ENCODE measurements at places on chromosomes 3 and 15.

DNA sequence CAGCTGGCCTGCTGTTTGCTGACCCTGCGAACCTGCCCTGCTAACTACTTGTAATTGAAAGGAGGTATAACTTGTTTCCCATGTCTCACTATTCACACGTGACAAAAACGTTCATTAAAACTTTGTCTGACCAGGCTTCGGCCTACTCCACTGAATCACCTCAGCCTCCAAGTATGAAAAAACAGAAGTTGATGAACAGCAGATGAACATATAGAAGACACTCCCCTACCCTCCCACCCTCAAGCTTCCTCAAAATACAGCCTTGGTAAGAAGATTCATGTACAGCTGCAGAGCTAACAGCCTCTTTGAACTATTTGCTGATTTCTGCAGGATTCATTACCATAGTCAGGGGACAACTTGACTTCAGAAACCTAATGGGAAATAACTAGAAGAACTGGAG lies 10.7 kb downstream of the RBM15B start:
- no peak for DNase-seq

- DNase-seq = no peak
Observed at GRCh38 chr3:131794766-131795388, 239.9 kb downstream of the CPNE4 start.

- DNase-seq = peak; percentile 60
Observed at GRCh38 chr15:81293728-81294515, 30.0 kb downstream of the STARD5 start.

DNA sequence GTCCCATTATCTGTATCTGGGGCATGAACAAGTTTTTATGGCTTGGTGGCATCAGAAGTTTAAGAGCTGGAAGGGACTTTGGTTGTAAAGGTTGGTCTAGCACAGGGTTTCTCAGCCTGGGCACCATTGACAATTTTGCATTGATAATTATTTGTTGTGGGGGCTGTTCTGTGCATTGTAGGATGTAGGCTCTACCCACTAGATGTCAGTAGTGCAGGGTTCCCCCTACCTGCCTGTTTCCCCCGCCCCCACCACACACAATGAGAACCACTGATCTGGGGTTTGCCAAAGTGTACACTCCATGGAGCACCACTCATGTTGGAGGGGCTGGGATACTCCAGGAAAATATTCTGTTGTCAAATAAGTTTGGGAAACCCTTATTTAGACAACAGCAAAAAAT lies 42.7 kb downstream of the PLCL2 start:
- no peak for DNase-seq

GRCh38 chr15:100150906-100151305 lies 190.9 kb downstream of the ADAMTS17 start:
- DNase-seq = no peak

- DNase-seq = no peak
Observed at GRCh38 chr3:118628704-118629341, 405.8 kb downstream of the IGSF11 start.
